ENCODE measurements at places on chromosomes 11 and 22.

DNA sequence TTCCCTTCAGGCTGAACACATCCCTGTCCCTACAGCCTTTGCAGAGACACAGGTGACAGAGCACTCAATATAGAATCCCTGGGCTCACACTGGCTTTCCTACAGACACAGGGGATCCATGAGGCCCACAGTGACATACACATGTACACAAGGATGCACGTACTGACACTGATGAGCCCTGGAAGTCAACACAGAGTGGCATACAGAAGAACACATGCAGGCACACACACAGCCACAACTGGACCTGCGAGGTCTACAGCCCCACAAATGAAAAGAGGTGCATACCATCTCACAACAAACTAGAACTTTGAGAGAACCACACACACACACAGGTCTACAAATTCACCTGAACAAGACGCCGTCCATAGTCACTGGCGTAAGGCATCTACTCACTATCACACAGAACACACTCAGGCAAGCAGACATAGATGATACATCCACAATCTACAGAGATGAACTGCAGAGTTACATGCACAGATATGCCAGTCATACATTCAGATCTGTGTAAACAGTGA lies 3.5 kb upstream of the ZNF74 start:
- no peak for DNase-seq

- no peak for DNase-seq
These were observed 191.6 kb upstream of the CADM1 start for GRCh38 chr11:115695677-115696364.

DNA sequence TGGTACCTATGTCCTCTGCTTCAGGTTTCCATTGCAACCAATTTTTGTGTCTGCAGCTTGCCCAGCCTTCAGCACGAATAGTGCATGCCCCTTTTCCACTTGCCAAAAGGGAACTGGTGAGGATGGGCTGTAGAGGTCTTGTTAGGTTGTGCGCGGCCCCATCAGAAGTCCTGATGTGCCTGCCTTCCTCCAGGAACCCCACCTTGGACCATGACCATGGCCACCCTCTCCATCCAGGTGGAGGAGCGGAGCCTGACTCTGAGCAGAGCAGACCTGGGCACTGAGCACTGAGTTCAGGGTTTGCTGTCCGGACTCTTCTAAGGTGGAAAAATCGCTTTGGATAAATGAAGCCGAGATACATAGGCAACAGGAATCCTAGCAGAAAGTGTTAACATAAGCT lies 6.9 kb downstream of the GLB1L2 start:
- DNase-seq = no peak

DNA sequence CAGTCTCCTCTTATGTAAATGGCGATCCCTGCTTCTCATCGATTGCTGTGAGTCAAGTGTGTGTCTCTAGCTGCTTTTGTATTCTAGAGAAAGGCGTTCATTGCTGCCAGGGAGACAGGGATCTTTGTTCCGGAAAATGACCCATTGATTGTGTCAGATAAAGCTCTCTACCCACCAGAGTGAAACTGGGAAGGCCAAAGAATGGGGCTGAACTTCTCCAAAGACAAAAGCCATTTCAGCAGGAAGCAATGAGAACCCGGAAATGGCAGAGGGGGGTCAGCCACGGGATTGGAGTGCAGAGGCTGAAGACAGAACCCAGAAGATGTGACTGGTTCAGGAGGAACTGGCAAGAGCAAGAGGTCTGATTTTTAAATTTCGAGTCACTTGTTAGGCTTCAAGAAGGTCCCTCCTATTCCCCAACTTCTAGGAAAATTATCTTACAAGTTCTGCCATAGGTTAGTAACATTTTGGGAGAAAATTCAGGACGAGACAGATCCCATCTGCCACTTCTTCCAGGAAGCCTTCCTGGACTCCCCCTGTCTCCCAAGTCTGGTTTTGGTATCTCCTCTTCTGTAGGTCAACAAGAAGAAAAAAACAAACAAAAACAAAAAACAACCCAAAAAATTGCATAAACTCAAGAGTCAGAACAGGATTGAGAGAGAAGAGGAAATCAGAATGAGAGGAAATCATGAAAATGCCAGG lies 110.6 kb downstream of the NECTIN1 start:
- DNase-seq = no peak

DNA sequence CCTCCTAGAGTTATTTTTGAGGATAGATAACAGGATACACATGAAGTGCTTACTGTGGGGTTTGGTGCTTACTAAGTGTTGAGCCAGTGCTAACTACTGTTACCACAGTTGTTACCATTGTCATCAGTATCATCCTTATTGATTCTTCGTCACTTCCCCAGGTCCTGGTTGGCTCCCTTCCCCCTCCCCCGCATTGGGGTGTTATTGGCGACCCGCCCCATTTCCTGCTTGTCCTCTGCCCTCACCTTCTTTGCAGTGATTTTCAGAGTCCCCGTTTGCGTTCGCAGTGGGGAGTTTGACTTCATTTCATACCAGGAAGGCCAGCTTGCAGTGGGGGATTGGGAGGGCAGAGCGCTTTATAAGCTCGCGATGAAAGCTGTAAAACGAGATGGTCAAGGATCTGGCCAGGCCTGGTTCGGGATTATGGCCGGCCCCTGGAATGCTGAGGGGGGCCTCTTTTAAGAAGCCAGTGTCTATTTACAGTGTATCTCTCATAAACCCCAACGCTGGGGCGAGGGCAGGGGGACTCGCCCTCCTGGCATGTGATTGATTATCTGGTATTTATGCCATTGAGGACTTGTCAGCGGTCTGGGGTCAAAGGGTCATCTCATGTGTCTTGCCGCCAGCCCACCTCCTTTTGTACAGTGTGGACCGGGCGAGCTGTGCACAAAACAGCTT lies 84.6 kb upstream of the NNMT start:
- DNase-seq = no peak

DNA sequence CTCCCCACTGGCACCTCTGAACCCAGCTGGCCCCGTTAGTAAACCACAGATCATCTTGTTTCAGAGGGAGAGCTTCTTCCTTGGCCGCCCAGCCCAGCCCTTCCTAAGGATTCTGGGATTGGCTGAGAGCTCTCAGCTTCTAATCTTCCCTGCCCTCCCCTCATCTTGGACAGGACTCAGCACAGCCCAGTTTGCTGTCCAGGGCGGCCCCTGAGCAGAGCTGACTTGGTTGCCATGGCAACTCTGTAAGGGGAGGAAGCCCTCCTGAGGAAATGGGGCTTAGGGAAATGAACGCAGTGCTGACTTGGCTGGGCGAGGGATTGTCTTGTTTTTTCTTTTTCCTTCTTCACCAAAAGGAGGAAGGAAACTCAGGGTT lies 4.6 kb downstream of the APOL4 start:
- no peak for DNase-seq

DNA sequence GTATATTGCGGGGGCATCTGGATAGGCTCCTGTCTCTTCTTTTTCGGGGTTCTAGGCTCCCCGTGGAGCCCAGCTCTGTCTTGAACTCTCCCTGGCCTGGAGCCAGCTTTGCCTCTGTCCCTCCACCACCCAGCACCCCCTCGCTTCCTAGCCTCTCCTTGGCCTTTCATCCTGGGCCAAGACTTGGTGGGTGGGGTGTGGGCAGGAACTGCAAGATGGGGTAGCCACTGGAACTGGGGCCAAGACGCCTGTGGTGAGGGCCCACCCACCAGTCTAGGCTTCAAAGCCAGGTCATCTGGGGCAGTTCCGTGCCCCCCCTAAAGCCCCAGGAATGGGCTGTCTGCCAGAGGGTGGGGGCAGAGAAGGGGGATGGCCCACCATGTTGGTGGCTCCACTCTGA lies 1.7 kb upstream of the CRYBB1 start:
- no peak for DNase-seq

GRCh38 chr22:39525658-39525975 lies 5.3 kb downstream of the ATF4 start:
- no peak for DNase-seq

DNA sequence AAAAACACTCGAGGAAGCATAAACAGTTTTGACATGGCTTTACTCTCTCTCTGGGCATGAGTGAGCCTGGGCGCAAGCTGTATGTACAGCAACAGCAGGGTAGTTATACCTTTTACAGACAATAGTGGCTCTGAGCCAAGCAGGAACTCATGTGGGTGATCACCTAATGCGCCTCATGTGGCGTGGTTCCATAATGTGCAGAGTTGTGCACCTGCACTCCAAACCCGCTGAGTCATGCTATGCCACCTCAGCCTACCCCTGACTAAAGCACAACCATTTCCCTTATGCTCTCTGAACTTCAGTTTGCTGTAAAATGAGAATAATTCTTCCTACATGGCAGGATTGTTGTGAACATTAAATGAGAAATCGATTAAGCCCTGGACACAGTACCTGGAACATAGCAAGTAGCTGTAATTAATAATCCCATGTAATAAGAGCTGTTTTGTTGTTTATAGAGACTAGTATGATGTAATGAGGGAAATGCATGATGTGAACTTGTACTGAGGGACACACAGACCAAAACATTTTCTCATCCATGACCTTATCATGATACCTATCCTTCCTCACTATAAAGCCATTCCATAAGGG lies 71.6 kb downstream of the CCDC34 start:
- DNase-seq = no peak

DNA sequence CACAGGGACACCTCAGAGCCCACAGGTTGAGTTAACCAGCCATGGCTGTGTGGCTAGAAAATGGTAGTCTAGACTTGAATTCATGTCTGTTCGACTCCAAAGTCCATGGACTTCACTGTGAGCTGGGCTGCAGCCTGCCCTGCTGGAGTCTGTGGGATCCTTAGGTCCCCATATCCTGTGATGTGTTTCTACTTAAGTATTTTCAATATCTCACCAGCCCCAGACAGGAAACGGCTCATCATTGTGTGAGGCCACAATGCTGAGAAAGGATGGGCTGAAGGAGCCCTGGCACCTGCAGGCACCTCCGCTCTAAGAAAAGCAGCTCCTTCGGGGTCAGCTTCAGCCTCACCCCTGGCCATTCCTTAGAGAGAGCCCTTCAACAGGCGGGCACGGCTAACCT lies 93.1 kb downstream of the NAT10 start:
- DNase-seq = no peak

DNA sequence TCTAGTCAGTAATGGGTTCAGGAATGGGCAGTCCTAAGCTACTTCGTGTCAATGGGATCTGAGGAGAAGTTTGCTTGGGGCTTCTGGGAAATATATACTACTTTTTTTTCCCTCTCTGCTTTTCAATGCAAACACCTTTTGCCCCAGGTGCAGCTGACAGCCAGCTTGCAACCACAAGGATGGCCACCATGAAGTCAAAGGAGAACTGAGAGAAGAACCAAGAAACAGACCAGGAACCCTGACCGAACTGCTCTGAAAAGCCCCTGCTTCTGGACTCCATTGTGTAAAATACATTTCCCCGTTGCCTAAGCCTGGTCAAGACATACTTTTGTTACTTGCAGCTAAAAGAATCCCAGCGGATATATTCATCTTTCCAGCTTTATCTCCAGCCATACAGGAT lies 20.1 kb upstream of the CD44 start:
- DNase-seq = no peak

GRCh38 chr11:128789497-128790150 lies 77.5 kb downstream of the KCNJ1 start:
- DNase-seq = no peak

GRCh38 chr11:967995-968751 lies 42.5 kb downstream of the AP2A2 start:
- DNase-seq = no peak

DNA sequence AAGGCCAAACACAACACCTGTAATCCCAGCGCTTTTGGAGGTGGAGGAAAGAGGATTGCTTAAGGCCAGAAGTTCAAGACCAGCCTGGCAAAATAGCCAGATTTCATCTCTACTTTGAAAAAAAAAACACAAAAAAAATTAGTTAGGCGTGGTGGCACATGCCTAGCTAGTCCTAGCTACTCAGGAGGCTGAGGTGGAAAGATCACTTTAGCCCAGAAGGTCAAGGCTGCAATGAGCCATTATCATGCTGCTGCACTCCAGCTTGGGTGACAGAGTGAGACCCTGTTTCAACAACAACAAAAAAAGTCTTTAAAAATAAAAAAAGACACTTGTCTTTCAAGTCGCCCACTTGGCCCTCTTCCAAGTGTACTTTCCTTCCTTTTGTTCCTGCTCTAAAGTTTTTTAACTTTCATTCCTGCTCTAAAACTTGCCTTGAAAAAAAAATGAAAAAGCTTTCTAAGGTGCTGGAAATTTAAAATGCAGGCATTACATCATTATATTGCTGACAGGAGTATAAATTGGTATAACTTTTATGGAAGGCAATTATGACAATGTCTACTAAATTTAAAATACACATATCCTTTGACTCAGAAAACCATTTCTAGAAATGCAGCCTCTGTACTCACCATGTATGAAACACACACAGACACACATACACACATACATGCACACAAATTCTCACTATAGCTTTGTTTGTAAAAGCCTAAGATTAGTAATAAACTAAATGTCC lies 12.7 kb downstream of the LIPT2 start:
- DNase-seq = no peak

DNA sequence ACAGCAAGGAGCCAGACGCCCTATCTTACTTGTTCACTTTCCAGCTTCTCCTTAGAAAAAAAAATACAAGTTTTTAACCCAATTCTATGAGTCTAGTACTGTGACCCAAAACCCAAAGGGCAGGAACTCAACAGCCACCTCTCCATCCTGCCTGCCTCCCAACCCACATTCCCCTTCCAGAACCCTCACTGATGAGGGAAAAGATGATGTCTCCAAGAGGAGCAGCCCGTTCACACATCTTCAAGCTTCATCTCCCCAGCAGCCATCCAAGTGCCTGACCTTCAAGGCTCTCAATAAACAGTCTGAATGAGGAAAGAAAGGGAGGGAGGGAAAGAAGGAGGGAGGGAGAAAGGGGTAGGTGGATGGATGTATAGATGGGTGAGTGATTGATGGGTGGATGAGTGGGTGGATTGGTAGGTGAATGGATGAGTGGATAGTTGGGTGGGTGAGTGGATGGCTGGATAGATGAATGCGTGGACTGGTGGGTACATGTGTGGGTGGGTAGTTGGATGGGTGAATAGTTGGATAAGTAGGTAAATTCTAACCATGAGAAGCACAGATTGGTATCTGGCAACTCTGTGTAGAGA lies 50.4 kb downstream of the IGLL5 start:
- DNase-seq = no peak

DNA sequence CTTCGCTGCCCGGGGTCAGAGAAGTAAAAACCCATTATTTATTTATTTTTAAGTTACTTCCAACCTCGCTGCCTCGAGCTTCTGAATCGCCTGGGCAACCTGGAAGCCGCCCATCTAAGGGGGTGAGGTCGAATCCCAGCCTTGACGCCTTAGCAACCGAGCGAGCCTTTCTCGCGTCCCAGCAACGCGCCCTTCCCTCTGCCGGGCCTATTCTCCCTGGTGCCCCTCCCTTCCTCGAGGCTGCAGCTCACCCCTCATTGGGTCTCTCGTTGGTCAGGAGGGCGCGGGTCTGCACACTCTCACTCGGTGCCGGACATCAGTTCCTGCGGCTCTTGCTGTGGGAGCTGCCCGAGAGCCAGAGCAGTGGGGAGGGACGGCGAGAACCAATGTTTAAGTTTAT lies at the start of gene CCDC81:
TSS of gene CCDC81 (plus strand) at position 302 of the 400 bp plus-strand sequence. CDS start 277 bp downstream, outside the sequence.
- no peak for DNase-seq

- DNase-seq = peak; percentile 85
These were observed at the start of gene SLC43A3 for GRCh38 chr11:57426929-57427726. TSS of gene SLC43A3 (minus strand) at chr11:57427121. CDS start at chr11:57426172, 949 bp downstream.

- peak; percentile 28 for DNase-seq
These were observed 943 bp downstream of the DUSP8 start for GRCh38 chr11:1570896-1571759.

- DNase-seq = no peak
These were observed 1122.3 kb downstream of the BRD1 start for GRCh38 chr22:48705159-48705916.
